Small intestine (tissue), 16 donors: ENCODE measurements at places on chromosomes 12 and 14. TPM values are rescaled to one million over a fixed set of nuclear protein-coding genes. Genes with fewer than 3 reads are reported as not detected.

IL31 gene
- not detected for polyA plus RNA-seq

ARHGEF40 gene
- 26.1 TPM for polyA plus RNA-seq

DNA sequence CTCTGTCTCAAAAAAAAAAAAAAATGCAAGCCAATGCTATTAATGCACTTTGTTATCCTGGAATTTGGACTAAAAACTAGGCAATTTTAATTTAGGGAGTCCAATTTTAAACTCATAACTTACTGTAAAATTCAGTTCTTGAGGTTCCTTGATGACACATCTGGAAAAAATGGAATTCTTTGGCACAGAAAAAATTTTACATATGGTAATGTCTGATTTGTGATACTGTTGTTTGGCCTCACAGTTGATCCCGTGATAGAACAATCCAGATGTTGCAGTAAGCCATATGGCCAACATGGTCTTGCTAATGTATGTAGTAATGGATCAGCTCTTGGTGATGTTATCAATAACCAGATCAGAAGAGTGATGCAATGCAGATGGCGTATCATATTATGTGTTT, 1089.8 kb downstream of the FLRT2 start:
- DNase-seq: no peak

FSCB gene
- polyA plus RNA-seq: not detected

DNA sequence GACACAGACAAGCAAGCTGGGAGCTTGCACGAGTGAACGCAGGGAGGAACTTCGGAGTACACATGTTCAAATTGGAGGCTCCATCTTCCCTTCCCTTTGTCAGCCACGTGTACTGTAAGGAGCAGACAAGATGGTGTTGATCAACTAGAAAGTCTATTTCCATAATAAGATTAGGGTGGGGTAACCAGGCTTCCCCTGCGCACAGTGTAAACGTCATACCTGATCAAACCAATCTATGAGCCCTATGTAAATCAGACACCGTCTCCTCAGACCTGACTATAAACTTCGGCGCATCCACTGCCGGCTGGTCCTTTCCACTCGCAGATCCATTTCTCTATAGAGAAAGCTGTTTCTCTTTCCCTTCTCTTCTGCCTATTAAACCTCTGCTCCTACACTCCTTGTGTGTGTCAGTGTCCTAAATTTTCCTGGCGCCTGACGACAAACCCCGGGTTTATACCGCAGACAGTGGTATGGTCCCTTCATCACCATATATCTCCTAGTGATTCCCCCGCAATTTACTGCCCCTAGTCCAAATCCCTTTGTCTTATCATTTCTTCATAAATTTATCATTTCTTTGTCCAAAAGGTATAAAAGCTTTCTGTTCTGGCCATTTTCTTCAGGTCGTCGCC, 7.5 kb upstream of the ETFBKMT start:
- no peak for DNase-seq

GRCh38 chr12:70719672-70720420, 82.6 kb upstream of the PTPRB start:
- DNase-seq: peak; percentile 23

DNA sequence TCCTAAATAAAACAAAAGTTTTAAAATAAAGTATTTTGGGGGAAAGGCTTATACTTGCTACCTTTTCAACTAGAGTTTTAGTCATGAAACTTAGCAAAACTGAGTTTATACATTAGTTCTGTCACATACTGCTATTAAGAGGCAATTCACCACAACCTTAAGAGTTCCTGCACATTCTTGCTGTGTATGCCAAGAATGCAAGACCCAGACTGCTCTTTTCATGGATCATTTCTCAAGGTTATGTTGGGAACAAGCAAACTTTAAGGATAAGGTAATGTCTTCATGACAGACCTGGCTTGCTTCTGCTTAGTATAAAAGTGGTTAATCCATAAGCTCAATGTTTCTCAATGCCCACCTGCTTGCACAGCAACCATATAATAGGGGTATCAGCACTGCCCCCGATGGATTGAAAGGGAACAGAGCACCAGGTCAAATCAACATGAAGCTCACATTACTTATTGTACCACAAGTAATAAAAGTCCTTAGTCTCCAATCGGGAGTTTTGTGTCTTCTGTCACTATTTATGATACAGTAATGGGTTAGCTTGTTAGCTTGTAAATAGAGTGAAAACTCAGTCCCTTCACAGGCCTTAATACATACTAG, 67.6 kb downstream of the KIF21A start:
- no peak for DNase-seq

DNA sequence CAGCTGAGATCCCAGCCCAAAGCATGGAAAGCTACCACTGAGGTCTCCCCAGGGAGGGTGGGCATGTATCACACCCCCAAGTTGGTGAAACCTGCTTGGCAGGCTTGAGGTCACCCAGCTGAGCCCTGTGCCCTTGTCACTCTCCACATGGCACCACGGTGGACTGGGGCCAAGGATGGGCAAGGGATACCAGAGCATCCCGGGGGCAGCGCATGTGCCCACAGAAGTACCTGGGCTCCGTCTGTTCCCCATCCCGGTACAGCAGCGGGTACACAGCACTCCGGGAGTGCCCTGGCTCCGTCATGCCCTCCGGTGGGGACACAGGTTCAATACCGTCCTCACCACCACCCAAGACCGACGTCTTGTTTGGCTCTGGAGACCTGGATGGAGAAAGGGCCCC, 38.0 kb downstream of the RFLNA start:
- DNase-seq: no peak

GRCh38 chr12:116455540-116456329, 103.4 kb upstream of the MAP1LC3B2 start:
- peak; percentile 93 for DNase-seq

RARG gene
- polyA plus RNA-seq: not detected

- DNase-seq: no peak
These were observed 59.8 kb upstream of the MED13L start for GRCh38 chr12:116337312-116337711.

DNA sequence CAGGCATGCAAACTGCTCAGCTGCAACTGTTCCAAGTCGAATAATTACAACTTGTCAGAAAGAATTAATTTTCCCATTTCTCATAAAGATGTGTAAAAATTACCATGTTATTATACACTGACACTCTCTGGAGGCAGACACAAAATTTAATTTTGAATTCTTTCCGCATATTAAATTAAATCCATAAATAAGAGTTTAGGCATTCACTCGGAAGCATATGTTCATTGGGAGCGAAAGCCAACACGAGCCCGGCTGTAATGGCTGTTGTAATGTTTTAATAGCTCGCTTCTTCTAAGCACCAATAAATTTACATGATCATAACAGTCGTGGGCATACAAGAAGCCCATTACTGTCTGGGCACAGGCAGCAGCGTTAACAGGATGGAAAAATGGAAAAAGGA, 189.6 kb upstream of the SOX5 start:
- no peak for DNase-seq

DNA sequence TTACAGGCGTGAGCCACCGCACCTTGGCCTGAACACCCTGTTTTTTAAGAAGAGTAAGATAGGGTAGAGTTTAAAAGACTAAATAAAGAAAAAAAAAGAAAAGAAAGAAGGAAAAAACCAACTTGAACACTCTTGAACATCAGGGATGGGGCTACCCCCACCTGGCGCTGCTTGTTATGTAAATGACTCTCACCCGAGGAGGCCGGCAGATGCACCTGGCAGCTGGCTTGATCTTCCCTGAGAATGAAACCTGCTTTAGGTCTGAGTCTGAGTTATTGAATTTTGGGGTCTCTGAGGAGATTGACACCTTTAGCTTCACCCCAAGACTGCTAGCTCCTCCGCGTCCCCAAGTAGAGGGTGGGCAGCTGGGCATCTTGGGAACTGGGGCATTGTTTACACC, 15.5 kb upstream of the MEG3 start:
- no peak for DNase-seq

DNA sequence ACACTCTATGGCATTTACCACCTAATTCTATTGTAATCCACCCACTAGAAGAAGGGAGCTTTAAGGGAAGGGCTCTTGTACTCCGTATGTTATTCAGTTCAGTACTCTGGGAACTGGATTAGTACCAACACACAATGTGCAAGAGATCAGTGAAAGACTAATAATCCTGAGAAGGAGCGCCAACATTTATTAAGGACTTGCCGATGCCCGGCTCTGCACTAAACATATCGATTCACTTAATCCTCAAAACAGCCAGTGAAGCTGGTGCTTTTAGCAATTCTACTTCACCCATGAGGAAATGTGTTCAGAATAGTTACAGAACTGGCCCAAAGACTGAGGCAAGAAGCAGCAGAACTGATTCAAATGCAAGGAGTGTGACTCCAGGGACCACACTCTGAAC, 80.9 kb downstream of the RPS6KA5 start:
- DNase-seq: no peak
